ENCODE measurements at places on chromosomes 3 and 15.

GRCh38 chr3:21356402-21356801 is 394.6 kb downstream of the ZNF385D start:
- DNase-seq, result no peak

- no peak for DNase-seq
Measured at GRCh38 chr15:32774022-32774421, 56.2 kb downstream of the GREM1 start.

GRCh38 chr3:52472239-52473000 is 17.0 kb downstream of the NISCH start:
- no peak for DNase-seq

- no peak for DNase-seq
Measured at GRCh38 chr3:80606073-80606472, 838.3 kb upstream of the ROBO1 start.

- DNase-seq, result no peak
Measured at GRCh38 chr15:45544266-45545023, 21.9 kb upstream of the SLC30A4 start.

DNA sequence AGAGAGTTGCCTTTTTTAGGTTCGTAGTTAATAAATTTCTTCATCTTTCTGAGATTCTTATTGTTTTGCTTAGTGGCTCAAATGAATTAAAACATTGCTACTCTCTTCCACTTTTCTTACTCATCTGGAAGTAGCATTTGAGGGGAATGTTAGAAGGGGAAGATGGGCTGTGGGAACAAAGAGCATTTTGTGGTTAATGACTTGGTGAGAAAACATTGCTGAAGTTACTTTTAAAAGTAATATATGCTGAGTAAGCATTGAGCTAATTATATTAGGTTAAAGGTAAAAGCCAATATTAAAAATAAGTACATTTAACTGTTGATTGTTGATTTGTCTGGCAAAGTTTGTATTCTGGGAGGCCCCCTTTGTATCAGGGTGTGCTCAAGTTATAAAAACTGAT is 5.7 kb downstream of the MORF4L1 start:
- no peak for DNase-seq

DNA sequence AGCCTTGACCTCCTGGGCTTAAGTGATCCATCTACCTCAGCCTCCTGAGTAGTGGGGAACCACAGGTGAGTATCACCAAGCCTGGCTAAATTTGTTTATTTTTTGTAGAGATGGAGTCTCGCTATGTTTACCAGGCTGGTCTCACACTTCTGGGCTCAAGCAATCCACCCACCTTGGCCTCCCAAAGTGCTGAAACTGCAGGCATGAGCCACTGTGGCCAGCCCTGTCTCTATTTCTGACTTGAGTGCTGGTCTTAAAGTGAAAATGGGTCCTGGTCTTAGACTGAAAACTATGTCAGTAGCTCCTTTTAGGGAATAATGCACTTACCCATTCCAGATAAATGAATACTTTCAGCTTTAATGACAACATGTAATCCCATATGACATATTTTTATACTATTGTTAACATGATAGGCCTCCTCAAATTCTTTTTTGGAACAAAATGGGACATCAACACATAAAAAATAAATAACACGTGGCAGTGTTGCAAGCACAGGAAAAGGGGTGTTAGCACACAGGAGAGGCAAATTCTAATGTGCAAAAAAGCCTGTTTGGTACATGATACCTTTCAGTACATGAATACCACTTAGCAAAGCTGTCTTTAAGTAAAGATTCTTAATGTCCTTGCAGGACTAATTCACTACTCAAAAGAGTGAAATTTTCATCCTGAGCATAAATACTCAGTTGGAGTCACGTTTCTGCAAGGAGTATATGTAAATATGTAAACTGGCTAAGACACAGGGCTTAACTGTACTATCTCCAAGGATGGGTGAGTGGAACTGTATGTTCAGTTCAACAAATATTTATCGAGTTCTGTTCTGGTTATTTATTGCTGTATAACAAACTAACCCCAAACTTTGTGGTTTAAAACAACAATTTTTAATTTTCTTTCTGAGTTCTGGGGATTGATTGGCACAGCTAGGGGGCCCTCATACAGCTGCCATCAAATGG is 194.7 kb downstream of the NR1D2 start:
- DNase-seq, result no peak

DNA sequence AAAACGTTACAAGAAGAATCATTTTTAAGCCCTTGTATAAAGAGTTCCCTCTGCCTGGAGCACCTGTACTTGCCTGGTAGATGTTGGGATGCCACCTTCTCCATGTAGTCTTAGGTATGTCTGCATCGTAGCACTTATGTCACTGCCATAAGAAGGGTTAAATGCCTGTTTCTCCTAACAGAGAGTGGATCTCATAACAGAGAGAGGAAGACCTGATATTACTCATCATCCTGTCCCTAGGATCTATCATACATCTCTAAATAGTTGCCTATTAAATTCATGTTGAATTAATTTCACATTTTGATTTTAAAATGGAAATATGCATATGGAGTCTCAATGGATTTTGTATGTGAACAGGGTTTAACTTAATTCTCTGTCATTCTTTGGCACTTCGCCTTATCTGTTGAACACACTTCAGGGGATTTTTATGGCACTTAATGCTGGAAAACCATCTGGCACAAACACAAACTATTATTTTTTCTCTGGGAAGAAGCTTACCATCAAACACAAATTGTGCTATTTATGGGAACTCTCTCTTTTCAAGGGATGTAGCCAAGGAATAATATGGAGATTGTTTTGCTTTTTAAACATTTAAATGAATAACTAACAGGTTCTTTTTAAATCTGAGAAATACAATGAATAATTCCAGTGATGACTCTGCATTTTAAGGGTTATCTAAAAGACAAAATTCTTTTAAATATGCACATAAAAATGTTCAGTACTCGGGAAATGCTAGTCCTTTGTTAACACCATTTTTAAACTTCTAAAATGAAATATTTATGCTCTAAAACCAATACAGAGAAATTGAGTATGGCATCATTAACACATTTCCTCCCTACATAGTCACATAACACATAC is 230.7 kb downstream of the ZNF385D start:
- DNase-seq, result no peak

GRCh38 chr3:6078436-6078835 is 782.5 kb upstream of the GRM7 start:
- no peak for DNase-seq

DNA sequence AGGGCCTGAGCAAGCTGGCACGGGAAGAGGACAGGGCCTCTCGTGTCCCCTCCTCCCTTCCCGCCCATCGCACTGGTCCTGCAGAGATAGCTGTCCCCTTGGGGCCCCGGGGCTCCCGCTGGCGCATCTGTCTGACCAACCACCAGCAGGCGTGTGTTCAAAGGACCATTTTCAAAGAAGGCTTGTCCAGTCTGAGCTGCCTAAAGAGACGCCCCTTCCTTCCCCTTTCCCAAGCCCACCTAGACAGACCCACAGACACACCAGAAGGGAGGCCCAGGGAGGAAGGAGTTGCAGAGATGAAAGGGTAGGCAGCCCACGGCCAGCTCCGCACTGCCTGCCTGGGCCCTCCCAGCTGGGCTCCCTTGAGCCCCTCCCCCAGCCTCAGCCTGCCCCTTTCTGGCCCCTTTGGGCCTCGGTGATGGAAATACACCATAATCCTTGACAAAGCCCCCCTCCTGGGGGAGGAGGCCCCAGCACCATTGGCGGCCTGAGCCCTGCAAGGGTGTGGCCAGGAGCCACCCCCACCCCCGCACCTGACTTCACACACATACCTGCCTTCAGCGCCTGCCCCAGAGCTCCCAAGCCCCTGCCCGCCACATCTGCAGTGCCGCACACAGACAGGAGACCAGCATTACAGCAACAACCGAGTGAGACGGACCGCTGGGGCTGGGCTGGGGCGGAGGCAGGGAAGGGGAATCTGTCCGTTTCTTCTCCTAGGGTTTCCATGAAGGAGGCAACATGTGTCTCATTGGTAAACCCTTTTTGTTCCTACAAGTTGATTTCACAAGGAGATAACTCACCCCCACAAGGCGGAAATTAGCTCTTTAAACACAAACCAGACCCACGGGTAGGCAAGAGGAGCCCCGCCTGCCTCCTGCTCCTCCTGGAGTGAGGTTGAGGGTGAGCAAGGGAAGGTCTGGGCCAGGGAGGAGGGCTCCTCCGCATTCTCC is at the start of gene STRA6:
TSS of gene STRA6 (minus strand) at position 336 of the 950 bp plus-strand sequence. CDS start 520 bp downstream, outside the sequence.
- no peak for DNase-seq

DNA sequence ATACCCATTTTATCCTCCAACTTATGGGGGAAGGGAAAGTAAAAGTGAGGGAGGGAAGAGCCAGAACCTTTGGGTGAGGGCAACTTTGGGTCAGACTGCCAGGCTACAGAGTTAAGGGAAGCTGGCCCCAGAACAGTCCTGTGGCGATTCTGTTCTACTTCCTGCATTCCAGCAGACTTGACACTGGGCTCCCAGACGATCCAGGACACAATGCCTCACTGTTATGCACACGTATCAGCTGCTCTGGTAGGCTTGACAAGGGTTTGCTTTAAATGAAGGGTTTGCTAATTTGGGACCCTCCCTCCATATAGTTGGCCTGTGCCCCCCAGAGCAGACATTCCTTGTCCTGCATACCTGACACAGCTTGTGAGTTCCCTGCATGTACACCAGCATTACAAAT is 10.7 kb downstream of the GORASP1 start:
- DNase-seq, result no peak

- no peak for DNase-seq
Measured at GRCh38 chr3:35746492-35746891, 107.2 kb downstream of the ARPP21 start.

DNA sequence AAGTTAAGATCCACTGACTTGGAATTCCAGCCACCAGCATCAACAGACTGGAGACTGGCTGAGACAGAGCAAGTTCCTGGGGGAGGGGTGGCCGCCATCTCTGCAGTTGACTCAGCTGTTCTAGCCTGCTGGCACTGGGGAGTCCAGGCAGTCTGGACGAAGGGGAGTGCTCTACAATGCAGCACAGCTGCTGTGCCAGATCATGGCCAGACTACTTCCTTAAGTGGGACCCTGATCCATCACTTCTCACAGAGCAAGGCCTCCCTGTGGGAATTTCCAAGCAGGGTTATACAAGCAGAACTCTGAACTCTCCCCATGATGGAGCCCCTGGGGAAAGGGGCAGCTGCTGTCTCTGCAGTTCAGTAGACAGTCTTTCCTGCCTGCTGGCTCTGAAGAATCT is 35.2 kb downstream of the PYGO1 start:
- DNase-seq, result no peak

GRCh38 chr15:95709959-95710695 is 620.4 kb upstream of the NR2F2 start:
- no peak for DNase-seq

GRCh38 chr15:77454951-77455350 is 34.3 kb downstream of the HMG20A start:
- DNase-seq, result no peak

DNA sequence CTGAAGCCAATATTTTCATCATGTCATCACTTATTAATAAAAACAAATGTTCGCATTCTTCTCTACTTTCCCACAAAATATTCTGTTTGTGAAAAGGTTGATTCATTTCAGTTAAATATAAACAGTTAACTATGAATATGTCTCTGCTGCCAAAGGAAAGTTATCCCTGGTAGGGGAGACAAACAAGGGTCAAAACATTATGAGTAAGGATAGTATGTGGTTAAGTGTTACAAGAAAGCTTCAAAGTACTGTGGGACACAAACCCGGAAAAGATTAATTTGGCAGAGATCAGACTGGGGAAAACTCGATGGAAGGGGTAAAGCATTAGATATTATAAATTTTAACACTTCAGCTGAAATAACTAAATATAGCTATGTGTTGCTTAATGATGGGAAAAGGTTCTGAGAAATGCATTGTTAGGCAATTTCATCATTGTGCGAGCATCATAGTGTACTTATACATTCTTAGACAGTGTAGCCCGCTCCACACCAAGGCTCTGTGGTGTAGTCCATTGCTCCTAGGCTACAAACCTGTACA is 436.5 kb upstream of the TBL1XR1 start:
- no peak for DNase-seq

GRCh38 chr15:61133361-61133760 is 95.7 kb downstream of the RORA start:
- no peak for DNase-seq

DNA sequence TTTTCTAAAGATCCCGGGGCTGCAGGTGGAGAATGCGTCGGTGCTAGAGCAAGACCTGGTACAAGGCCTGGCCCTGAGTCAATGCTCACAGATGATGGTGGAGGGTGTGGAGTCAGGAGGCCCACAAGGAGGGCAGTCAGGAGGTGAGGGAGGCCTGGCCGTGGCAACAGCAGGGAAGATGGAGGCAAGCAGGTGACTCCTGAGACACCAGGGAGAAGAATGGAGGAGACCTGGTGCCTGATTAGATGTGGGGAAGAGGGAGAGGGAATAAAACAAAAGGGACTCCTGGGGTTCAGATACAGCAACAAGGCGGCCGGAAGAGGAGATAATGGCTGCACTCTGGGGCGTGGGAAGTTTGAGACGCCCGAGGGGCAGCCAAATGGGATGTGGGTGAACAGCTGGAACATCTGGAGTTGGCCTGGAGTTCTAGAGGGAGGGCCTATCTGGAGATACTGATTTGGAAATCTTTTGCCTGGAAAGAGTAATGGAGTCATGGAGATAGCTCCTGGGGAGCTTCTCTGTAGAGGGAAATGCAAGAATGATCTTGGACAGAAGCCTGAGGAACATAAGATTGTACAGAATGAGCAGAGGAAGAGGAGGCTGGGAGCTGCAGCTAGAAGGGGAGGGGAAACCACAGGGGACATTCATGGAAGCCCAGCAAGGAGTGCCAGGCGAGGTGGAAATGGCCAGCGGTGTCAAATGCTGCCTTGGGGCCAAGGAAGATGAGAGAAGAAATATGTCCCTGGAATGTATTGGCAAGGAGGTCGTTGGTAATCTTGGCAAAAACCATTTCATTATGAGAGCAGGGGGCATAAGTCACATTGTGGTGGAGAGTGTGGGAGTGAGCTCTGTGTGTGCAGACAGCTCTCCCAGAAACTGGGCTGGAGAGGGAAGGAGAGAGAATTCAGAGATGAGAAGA is 67.5 kb upstream of the CORO2B start:
- no peak for DNase-seq

GRCh38 chr3:157794771-157795170 is 291.6 kb upstream of the VEPH1 start:
- no peak for DNase-seq

- DNase-seq, result no peak
Measured at GRCh38 chr3:186679151-186679550, 13.3 kb downstream of the HRG start.

DNA sequence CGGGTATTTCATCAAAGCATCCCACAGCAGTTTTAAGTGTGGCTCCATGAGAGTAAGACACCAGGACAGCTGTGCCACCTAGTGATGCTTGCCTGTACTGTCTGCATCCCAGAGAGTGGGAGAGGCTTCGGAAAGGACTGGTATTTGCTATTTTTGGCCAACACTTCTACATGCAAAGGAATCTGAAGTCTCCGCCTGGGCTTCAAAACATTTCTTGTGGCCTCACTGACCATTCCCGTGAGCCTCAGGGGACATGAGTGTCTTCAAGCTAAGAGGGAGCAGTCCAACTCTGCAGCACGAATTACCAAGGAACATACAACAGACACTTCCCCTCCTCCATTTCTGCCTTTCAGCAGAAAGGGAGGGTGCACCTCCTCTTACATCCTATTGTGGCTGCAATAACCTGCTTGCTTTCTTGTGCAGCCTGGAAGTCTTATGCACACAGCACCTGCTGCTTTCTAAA is 177.5 kb downstream of the RORA start:
- DNase-seq, result no peak

- no peak for DNase-seq
Measured at GRCh38 chr3:54556630-54557029, 371.2 kb downstream of the LRTM1 start.

- no peak for DNase-seq
Measured at GRCh38 chr15:79296583-79296982, 14.1 kb downstream of the ANKRD34C start.

- DNase-seq, result no peak
Measured at GRCh38 chr3:119236756-119237155, 3.9 kb downstream of the B4GALT4 start.

Measured in NCI-H2081 treated with DMSO at 0.1 percent for 48 hours (cell line).